ENCODE measurements at places on chromosomes 3 and 15.

- DNase-seq, result no peak
Observed at GRCh38 chr3:18643281-18643680, 218.1 kb upstream of the SATB1 start.

- peak; percentile 64 for DNase-seq
Observed at GRCh38 chr15:92820236-92821021, 79.7 kb upstream of the CHD2 start.

GRCh38 chr15:68431792-68432401 lies at the start of gene ITGA11:
ITGA11 (minus strand) TSS chr15:68432163; CDS start chr15:68432066, 97 bp downstream.
- DNase-seq, result no peak

- peak; percentile 95 for DNase-seq
Observed at GRCh38 chr3:186826976-186827857, 15.3 kb upstream of the ADIPOQ start.

DNA sequence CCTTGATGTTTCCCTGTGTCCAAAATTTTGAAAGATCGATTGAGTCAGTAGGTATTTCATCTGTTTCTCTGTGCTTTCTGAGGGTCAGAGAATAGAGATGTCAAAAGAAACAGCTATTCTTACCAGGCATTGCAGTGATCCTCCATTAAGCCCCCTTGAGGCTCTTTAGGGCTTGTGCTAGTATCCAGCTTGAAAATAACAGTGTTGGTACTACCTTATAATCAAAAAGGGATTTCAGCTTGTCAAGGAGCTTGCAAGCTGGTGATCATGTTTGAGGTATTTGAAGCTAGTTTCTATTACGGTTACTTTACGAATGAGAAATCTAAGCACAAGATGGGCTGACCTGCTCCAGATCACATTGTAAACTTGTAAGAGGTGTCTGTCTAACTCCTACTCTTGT lies 103.4 kb downstream of the EDEM1 start:
- DNase-seq, result no peak

DNA sequence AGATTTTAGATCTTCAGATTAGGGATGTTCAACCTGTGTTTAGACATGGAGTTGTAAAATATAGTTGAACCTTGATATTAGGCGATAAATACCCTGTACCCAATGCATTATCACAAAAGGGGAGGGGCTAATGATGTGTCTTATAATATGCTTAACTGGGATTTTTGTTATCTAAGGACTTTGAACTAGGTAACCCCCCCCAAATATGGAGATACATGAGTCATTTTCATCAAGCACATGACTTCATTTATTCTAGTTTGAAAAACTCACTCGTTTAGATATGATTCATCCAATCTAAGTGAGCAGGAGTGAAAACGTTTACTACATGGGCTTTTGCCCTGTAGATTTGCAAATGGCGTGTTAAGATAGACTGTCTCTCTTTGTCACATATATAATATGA lies 212.4 kb downstream of the IL5RA start:
- no peak for DNase-seq

- no peak for DNase-seq
Observed at GRCh38 chr3:37290551-37290950, 116.2 kb upstream of the LRRFIP2 start.

GRCh38 chr3:70277304-70277703 lies 35.1 kb downstream of the MDFIC2 start:
- no peak for DNase-seq

DNA sequence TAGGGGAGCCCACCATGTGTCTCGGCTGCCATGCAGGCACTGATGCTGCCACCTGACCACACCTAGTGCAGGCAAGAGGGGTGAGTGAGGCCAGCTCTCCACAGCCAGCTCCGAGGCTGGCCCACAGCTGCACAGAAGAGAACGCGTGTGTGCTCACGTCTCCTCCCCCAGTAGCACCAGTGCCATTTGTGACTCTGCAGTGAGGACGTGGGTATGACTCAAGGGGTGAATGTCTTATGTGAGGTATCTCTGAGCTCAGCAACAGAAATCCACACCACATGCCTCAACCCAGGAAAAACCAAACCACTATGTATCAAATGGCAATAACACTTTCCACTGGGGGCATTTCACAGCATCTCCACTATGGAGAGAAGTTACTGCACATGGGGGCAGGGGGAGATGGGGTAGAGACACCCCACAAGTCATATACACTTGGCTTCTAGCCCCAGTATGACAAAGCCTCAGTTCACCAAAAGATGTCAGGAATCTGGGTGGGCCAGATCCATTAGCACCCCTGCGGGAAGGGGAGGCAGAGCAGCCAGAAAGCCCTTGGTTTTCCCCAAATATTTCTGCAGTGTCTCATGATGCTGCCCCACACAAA lies 87.6 kb downstream of the LRIG1 start:
- DNase-seq, result no peak

DNA sequence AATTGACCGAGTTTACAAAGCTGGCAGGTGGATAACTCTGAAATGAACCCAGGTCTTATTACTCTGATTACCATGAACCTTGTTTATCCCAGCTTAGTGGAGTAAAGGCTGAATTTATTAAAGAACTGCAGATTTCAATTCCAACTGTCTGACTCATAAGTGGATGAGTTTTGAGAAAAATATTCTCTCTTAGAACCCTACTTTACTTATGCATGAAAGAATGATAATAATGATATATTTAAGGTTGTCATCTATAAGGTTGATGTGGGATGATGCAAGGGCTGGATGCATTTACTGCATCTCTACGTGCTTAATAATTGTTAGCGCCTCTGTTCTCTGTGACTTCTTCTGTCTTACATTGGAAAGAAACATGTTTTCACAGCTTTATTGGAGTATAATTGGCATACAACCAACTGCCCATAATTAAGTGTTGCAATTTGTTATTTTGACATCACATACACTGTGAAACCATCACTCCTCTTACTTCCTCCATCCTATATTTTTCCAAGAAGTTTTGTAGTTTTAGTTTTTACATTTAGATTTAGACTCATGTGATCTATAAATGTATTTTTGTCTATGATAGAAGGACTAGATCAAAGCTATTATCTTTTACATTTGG lies 771.2 kb upstream of the ARRDC4 start:
- DNase-seq, result no peak

- no peak for DNase-seq
Observed at GRCh38 chr15:51374131-51374530, 32.7 kb downstream of the GLDN start.
